IMR-90 (cell line): ENCODE measurements at places on chromosomes 5 and 9. TPM values are rescaled to one million over a fixed set of nuclear protein-coding genes. Genes with fewer than 3 reads are reported as not detected.

PCDHGA6 gene
- polyA plus RNA-seq = 4.7 TPM in 2 replicates

GRCh38 chr5:136058039-136058971 lies 29.5 kb downstream of the TGFBI start:
- H3K36me3 ChIP-seq = peaks cover 76% of the 10 kb centered on the region
- H3K4me1 ChIP-seq = peaks cover 44% of the 10 kb centered on the region
- DNase-seq = peak; percentile 100

DNA sequence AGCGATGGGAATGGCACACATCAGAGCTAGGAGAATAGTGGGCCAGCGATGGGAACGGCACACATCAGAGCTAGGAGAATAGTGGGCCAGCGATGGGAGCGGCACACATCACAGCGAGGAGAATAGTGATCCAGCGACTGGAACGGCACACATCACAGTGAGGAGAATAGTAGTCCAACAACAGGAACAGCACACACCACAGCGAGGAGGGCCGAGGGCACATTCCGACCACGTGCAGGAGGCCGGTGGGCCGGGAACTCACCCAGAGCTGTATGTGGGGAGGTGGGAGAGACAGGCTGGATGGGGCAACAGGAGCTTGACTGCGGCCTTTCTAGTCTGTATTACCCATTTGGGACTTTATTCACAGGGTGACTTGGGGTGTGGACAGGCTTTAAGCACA lies 271.1 kb upstream of the IRX4 start:
- H3K4me3 ChIP-seq = no peak overlapping the region
- H3K27ac ChIP-seq = no peak overlapping the region
- H3K4me1 ChIP-seq = no peaks in the 10 kb centered on the region
- H3K27me3 ChIP-seq = no peaks in the 10 kb centered on the region

GRCh38 chr5:922436-923280 lies 30.0 kb downstream of the TRIP13 start:
- no peak overlapping the region for H3K27ac ChIP-seq
- peaks cover 7% of the 10 kb centered on the region for H3K27me3 ChIP-seq
- H3K36me3 ChIP-seq = peaks cover 3% of the 10 kb centered on the region
- no peaks in the 10 kb centered on the region; the same call in 1 of the 2 replicates for H3K4me1 ChIP-seq
- DNase-seq = no peak
- H3K4me3 ChIP-seq = no peak overlapping the region

DNA sequence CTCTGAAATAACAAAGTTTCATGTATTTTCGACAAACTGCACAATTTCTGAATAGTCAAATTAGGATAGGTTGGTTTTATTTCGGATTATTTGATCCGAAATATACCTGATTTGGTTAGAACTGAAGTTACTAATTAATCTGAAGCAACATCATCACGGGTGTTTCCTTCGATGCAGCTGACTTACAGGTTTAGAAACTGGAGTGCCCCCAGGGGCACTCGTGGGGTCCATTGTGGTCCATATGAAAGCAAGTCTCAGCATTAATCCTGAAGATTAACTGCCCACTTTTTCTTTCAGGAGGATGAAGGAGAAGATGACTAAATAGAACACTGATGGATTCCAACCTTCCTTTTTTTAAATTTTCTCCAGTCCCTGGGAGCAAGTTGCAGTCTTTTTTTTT lies 5.3 kb downstream of the SET start:
- H3K27ac ChIP-seq = no peak overlapping the region

GRCh38 chr5:137215261-137215660 lies 283.9 kb downstream of the SPOCK1 start:
- DNase-seq = no peak
- no peak overlapping the region for H3K27ac ChIP-seq
- H3K4me3 ChIP-seq = no peak overlapping the region
- H3K4me1 ChIP-seq = 0 out of 2 replicates have a peak, but pooled peaks cover 2% of the 10 kb centered on the region
- H3K36me3 ChIP-seq = no peaks in the 10 kb centered on the region

- H3K4me3 ChIP-seq = no peak overlapping the region
- no peak for DNase-seq
- peaks cover 2% of the 10 kb centered on the region; the same call in 1 of the 2 replicates for H3K27me3 ChIP-seq
- H3K4me1 ChIP-seq = peaks cover 4% of the 10 kb centered on the region; the same call in 1 of the 2 replicates
Observed at GRCh38 chr5:170632985-170633234, 129.1 kb downstream of the KCNIP1 start.

DNA sequence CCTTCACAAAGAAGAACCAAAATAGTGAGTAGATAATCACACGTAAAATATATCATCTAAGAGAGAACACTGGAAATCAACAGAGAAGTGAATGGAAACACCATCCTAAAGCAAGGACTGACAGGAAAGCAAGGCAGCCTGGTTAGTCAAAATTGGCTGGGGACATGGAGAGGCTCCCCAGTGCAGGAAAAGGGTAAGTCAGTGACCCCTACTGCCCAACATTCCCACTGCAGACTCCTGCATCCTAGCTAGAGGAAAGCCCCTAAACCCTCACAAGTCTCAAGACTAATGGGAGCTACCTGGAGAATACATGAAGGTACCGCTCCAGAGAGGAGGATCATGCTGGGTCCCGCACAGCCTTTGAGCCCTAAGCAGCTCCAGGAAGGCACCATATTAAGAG lies 60.1 kb downstream of the ZDHHC21 start:
- H3K27ac ChIP-seq = no peak overlapping the region
- no peaks in the 10 kb centered on the region for H3K4me1 ChIP-seq
- H3K4me3 ChIP-seq = no peak overlapping the region
- DNase-seq = no peak
- H3K27me3 ChIP-seq = no peaks in the 10 kb centered on the region

GRCh38 chr5:61263072-61263471 lies 69.0 kb upstream of the ZSWIM6 start:
- no peak for DNase-seq
- H3K36me3 ChIP-seq = no peaks in the 10 kb centered on the region
- H3K4me3 ChIP-seq = no peak overlapping the region
- H3K4me1 ChIP-seq = no peaks in the 10 kb centered on the region

PRR16 gene
- 45.2 and 52.9 TPM in 2 replicates for polyA plus RNA-seq

DNA sequence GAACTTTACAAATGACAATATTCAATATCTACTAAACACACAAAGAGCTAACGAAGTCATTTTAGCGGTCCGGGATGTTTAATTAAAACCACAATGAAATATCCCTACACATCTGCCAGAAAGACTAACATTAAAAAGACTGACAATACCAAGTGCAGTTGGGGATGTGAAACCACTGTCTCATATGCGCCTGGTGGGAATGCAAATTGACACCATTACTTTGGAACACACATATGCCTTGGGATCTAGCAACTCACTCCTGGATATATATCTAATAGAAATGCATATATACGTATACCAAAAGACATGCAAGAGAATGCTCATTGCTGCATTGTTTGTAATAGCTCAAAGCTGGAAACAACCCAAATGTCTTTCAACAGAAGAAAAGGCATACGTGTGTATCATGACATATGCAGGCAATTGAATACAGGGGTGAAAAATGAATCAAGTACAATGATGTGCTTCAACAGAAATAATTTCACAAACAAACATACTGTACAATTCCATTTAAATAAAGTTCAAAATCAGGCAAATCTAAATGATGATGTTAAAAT lies 153.3 kb downstream of the CARTPT start:
- peaks cover 8% of the 10 kb centered on the region for H3K27me3 ChIP-seq
- H3K36me3 ChIP-seq = no peaks in the 10 kb centered on the region
- no peak overlapping the region for H3K27ac ChIP-seq
- no peaks in the 10 kb centered on the region for H3K4me1 ChIP-seq

ATP10B gene
- polyA plus RNA-seq = not detected in 2 replicates

GRCh38 chr9:16868701-16869100 lies 1.8 kb downstream of the BNC2 start:
- peak; percentile 28 for DNase-seq
- H3K4me3 ChIP-seq = peak overlapping the region; percentile 89
- H3K27me3 ChIP-seq = no peaks in the 10 kb centered on the region
- H3K4me1 ChIP-seq = peaks cover 12% of the 10 kb centered on the region
- H3K36me3 ChIP-seq = peaks cover 2% of the 10 kb centered on the region

HIGD2A gene
- polyA plus RNA-seq = 131 and 146 TPM in 2 replicates

DNA sequence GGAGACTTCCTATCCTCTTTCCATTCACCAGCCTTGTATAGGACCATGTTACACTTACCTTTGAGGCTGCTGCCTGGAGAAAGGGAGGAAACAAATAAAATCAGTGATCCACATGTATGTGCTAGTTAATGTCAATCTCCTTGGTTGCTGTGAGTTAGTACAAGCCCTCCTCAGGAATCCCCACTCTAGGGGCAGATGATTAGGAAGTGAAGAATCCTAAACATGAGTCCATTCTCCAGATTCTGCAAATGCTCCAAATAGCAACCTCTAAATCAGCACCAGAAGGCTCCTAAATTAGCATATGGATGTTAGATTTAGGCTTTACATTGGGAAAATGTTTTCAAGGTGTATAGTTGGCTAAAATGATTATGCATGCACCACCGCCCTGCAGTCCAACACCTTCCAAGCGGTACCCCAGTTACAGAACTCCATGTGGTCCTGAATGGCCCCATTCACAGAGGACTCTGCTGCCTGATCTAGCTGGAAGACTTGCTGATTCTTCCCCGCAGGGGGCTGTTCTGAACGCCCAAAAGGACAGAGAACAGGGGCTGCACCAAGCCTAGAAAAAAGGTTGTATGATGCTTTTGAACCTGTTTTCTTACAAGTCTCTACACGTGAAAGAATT lies 123.2 kb downstream of the TLE1 start:
- no peaks in the 10 kb centered on the region for H3K36me3 ChIP-seq
- H3K4me3 ChIP-seq = no peak overlapping the region
- H3K27me3 ChIP-seq = no peaks in the 10 kb centered on the region

DNA sequence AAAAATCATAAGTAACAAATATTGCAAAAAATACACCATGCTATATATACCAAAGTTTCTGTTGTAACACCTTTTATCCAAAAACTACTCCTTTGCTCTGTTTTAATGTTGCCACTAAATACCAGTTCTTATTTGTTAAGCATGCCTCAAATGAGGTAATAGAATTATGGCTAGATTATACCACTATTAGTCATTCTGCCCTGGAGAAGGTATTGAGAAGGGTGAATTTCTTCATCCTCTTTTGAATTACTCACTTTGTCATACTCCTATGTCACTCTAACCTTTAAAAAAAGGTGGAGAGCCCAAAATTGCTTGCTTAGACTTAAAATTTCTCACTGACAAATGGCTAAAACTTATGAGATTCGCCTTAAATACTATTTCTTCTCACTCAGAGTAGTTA lies 750.9 kb downstream of the MAT2B start:
- no peak overlapping the region for H3K4me3 ChIP-seq
- no peaks in the 10 kb centered on the region for H3K36me3 ChIP-seq

GRCh38 chr9:89677702-89678395 lies 73.0 kb downstream of the GADD45G start:
- H3K27ac ChIP-seq = no peak overlapping the region
- DNase-seq = no peak
- H3K4me1 ChIP-seq = no peaks in the 10 kb centered on the region
- H3K4me3 ChIP-seq = no peak overlapping the region
- H3K36me3 ChIP-seq = no peaks in the 10 kb centered on the region

- no peaks in the 10 kb centered on the region for H3K4me1 ChIP-seq
- no peak overlapping the region for H3K4me3 ChIP-seq
- H3K27me3 ChIP-seq = no peaks in the 10 kb centered on the region
- H3K27ac ChIP-seq = no peak overlapping the region
- no peak for DNase-seq
- H3K36me3 ChIP-seq = no peaks in the 10 kb centered on the region
Observed at GRCh38 chr5:157217289-157218024, 36.8 kb downstream of the ITK start.

DNA sequence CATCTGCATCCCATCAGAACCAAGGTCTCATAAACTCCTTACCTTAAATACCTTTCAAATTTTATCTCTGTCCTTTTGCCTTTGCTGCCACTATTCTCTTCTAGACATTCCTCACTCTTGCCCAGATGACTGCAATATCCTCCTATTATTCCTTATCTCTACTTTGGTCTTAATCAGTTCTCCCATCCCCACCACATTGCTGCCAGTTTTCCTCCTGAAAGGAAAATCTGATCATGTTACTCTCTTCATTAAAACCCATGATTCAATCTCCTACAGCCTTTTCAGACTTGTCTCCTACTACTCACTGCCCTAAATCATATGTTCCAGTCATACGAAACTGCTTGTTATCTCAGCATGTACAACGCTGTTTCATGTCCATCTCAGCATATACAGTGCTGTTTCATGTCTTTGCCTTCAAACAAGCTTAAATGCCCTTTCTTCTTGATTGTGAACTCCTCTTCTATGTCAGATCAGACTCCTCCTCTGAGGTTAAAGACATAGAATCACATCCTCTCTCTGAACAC lies 152.6 kb upstream of the FST start:
- no peaks in the 10 kb centered on the region for H3K27me3 ChIP-seq
- H3K4me3 ChIP-seq = no peak overlapping the region
- H3K4me1 ChIP-seq = peaks cover 2% of the 10 kb centered on the region; the same call in 1 of the 2 replicates
- DNase-seq = no peak

GPR150 gene
- 0.10 and 0.11 TPM in 2 replicates for polyA plus RNA-seq

DNA sequence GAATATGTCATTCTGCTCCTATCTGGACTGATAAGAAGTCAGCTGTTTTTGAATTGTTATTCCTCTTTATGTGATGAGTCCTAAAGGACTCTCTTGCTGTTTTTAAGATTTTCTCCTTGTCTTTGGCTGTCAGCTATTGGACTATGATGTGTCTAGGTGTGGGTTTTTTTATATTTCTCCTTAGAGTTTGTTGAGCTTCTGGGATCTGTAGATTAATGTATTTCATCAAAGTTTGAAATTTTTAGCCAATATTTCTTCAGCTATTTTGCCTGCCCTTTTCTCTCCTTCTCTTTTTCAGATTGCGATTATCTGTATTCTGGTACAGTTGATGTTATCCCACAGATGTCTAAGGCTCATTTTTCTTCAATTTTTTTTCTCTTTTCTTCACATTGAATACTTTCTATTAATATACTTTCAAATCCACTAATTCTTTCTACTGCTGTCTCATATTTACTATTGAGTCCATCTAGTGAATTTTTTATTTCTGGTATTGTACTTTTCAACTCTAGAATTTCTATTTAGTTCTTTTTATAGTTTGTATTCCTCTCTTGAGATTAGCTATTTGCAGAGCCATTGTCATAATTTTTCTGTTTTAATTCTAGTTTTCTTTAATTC lies 31.1 kb downstream of the RPS23 start:
- no peak for DNase-seq
- no peak overlapping the region for H3K27ac ChIP-seq
- H3K4me3 ChIP-seq = no peak overlapping the region
- no peaks in the 10 kb centered on the region for H3K4me1 ChIP-seq
- no peaks in the 10 kb centered on the region for H3K36me3 ChIP-seq
- H3K27me3 ChIP-seq = no peaks in the 10 kb centered on the region

DNA sequence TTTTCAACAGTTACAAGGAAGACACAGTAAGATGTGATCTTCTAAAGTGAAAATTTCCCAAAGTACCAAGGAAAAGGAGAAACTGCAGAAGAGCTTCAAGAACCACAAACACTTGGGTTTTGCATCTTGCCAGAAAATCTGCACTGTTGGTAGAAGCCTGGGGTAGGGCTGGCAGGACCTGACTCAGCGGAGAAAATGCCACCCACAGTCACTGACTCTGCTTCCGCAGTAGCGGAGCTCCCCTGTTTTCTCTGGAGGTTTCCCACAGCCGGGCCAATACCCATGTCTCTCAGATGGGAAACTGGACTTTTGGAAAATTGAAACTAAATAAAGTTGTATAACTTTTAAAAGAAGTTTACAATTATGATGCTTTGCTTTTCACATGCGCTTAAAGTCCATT lies 104.2 kb downstream of the MEF2C start:
- no peak overlapping the region for H3K4me3 ChIP-seq
- DNase-seq = no peak
- H3K27ac ChIP-seq = no peak overlapping the region
- H3K4me1 ChIP-seq = no peaks in the 10 kb centered on the region

UGT3A1 gene
- polyA plus RNA-seq = not detected in 2 replicates
